ENCODE measurements at places on chromosomes 4 and X.

DNA sequence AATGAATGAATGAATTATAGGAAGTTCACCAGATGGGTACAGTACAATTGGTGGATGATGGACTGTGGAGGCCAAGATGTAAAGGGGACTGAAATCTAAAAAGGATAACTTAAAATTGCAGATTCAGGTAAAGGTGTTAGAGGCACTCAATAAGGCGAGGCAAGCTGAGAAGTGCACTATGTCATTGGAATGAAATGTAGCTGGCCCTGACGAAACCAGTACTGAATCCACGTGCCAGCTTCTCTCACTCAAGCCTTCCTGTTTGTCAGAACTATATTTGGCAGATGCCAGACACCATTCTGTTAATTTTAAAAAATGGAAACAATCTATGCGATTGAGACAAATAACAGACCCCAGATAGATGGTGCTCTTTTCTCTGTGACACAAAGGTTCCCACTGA is 1039.1 kb upstream of the TENM3 start:
- DNase-seq, result no peak

DNA sequence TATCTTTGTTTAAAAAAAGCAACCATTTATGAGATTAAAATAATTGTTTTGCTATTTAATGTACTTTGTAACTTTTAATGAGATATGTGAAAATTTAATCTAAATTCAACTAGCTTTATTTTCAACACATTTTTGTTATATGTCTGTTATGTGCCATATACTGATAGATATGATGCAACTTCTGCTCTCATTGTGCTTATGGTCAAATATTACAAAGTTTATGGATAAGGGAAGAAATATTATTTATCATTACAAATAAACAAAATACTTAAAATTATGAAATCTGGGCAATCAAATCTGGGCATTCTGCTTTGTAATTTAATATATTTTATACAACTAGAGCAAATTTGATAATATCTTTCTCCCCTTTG is 40.0 kb downstream of the PCDH10 start:
- no peak for DNase-seq

GRCh38 chr4:80434238-80434637 is 98.7 kb downstream of the CFAP299 start:
- DNase-seq, result no peak

DNA sequence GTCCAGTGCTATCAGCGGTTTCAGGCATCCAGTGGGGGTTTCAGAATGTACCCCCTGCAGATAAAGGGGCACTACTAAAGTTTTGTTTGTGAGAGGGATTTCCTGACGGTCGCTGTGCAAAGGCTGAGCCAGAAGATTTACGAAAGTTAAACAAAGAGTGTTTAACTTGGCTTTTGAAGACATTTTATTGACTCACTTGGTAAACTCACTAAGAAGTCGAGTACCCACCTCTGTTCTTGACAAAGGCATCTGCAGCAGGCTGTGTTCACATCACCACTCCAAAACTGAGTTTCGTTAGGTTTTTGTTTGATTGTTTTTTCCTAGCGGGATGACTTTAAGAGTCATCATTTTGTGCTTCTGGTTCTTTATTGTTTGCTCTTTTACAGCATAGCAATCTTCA is 143.9 kb upstream of the TBL1X start:
- DNase-seq, result no peak

DNA sequence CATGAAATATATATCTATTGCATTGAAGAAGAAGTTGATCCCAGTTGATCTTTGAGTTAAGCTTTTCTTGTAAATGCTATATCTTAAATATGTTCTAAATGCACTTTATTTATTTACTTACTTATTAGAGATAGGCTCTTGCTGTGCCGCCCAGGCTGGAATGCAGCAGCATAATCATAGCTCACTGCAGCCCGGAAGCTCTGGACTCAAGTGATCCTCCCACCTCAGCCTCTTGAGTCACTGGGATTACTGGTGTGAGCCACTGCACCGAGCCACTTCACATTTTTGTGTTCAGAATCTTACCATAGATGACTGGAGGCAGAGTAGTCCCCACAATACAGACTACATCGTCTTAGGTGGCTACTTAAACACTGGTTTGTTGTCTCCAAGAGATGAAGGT is 324.3 kb upstream of the SLIT2 start:
- no peak for DNase-seq

DNA sequence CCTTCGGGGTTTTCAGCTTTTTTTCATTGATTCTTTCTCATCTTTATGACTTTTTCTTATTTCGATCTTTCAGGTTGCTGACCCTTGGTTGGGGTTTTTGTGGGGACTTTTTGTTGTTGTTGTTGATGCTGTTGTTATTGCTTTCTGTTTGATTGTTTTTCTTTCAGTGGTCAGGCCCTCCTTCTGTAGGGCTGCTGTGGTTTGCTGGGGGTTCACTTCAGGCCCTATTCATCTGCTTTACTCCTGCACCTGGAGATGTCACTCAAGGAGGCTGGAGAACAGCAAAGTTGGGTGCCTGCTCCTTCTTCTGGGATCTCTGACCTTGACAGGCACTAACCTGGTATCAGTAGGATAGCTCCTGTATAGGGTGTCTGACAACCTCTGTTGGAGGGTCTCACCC is 39.9 kb upstream of the PCDH18 start:
- no peak for DNase-seq
